Muscle of back (tissue), 13 donors: ENCODE measurements at places on chromosomes 2 and 18. TPM values are rescaled to one million over a fixed set of nuclear protein-coding genes. Genes with fewer than 3 reads are reported as not detected.

- no peak for DNase-seq
Measured at GRCh38 chr2:130972410-130972809, 120.8 kb downstream of the FAM168B start.

- peak; percentile 19 for DNase-seq
Measured at GRCh38 chr2:185245806-185246205, 492.8 kb upstream of the FSIP2 start.

- no peak for DNase-seq
Measured at GRCh38 chr2:146844226-146844990, 1000.4 kb upstream of the ACVR2A start.

- DNase-seq: no peak
Measured at GRCh38 chr2:43161650-43162510, 64.5 kb downstream of the ZFP36L2 start.

- peak; percentile 99 for DNase-seq
Measured at GRCh38 chr2:215435870-215436704, at the start of gene FN1. FN1 (minus strand) TSS chr2:215436068; CDS start chr2:215435802, 266 bp downstream.

Gene CD226
- polyA plus RNA-seq: 0.37 TPM

DNA sequence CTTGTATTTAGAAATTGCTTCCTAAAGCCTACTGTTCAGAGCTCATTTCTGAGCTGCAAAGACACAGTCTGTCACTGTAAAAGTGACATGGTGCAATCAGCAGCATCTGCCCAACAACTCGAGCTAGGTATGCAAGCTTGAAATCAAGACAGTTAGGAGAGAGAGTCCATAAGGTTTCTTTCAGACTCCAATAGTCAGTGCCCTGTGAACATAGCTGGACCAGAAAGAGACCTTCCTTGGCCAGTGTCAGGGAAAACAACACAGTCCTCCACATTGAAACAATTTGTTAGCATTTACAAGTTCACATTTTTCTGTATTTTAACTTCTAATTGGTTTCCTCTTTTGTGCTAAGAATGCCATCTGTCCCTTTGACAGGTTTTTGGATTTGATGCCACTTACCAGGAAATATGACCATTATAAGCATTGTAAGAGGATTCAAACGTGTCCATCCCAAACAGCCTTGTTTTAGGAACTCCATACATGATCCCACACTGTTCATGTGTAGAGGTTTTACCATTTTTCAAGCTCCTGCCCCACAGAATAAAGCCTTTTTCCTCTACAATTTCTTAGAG is 8.9 kb upstream of the MYCN start:
- no peak for DNase-seq

DNA sequence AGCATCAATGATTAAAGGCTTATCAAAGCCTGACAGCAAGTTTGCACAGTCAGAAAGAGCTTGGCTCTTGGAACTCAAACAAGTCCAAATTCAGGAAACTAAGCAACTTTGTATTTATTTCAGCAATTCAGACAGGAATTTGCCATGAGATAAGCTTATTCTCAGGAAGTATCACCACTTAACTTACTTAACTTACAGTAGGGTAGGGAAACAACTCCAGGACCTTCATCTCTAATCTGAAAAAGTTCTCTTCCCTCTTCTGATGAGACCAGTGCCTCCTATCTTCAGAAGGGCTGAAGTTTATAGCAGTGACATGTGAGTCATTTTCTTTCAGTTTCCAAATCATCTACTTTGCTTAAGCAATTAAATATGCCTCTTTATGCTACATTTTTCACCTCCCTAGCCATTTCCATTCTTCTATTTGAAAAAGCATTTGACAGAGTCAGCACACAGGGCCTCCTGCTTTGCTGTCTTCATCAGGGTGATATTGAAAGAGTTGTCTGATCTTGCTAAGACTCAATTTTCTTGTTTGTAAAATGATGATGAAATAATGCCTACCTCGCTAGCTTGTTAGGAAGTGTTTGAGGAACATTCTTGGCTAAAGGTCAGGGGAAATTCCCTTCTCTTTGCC is 389.5 kb downstream of the RND3 start:
- DNase-seq: no peak

- no peak for DNase-seq
Measured at GRCh38 chr2:27838502-27838901, 51.7 kb downstream of the RBKS start.

- DNase-seq: no peak
Measured at GRCh38 chr2:190506666-190507065, 27.9 kb downstream of the NEMP2 start.

DNA sequence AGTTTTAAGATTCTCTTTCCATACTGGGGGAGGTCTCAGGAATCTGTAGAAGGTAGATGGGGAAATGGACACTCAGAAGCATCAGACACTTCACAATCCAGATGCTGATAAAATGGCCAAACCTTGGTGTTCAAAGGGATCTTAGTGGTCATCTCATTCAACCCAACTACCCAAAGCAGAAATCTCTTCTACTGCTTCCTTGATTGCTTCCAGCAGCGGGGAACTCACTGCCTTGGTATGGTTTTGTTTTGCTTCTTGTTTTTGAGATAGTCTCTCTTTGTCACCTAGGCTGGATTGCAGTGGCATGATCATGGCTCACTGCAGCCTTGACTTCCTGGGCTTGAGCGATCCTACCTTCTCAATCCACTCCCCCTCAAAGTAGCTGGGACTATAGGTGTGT is 39.3 kb upstream of the PTMA start:
- DNase-seq: no peak

DNA sequence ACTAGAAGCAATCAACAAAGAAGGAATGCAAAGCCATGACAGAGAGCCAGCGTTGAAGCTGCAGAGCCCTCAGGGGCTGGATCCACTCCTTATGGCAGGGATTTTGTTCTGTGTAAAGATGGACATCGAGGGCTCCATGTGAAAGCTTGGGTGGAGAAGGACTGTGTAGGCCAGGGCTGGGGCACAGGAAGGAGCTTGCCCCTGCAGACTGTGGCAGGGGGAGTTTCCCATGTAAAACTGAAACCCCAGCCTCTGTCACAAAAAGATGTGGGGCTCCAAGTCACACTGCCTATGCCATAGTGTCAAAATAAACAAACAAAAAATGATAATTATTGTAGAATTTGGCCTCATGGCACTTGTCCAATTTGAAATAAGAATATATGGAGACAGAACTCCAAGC is 408.7 kb upstream of the HS6ST1 start:
- DNase-seq: no peak

Gene GALNT14
- 3.1 TPM for polyA plus RNA-seq

- DNase-seq: peak; percentile 10
Measured at GRCh38 chr2:49162151-49162550, 7.8 kb upstream of the FSHR start.

Gene SCYGR4
- not detected for polyA plus RNA-seq

DNA sequence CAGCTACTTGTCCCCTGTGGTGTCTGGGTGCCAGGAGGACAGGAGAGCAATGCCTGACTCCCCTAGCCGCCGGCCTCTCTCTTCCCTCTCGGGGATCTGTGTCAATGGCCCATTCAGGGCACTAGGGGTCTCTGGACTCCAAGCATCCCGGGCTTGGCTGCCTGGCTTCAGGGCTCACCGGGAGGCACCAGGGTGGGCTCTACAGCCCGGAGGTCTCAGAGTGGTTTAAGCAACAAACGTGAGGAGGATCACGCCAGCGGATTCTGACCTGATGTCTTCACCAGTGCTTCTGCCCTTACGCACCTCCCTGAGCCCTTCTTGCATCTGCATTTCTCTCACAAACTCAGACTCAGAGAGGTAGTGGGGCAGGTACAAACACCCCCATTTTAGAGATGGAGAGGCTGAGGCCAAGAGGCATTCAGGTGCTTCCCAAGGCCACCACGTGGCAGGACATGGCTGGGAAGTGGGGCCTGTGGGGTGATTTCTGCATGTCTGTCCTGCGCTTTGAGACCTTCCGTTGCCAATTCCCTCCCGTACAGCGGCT is 243.0 kb downstream of the CELF4 start:
- peak; percentile 30 for DNase-seq

DNA sequence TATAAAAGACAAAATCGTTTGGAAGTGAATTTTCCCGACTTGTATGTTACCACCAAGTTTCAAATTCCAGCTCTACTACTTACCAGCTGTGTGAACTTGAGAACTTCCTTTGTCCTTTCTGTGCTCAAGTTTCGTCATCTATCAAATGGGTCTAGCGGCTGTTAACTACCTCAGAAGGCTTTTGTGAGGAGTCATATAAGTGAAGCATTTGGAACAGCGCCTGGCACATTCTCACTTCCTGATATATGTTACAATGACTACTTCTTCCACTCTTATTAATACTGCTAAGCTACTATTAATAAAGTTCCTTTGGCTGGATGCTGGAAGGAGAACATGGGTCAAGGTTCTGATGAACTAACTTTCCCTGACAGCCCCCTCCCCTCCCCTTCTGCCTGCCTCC is 104.5 kb downstream of the MEIS1 start:
- peak; percentile 47 for DNase-seq

DNA sequence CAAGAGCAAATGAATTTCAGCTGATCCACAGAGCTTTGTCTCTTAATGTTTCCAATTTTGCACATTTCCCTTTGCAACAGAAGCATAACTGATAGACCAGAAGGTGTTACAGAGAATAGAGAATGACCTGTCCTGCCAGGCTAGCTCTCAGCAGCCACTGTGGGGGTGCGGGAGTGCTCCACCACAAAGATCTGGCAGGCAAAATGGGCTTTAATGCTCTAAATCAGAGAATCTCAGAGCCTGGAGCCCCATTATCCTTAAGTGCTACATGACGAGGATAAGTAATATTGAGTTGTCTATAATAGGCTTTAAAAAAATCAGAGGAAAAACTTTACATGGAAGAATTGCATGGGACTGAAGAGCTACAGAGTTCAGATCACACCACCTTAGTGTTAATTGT is 245.7 kb downstream of the PDE11A start:
- no peak for DNase-seq

DNA sequence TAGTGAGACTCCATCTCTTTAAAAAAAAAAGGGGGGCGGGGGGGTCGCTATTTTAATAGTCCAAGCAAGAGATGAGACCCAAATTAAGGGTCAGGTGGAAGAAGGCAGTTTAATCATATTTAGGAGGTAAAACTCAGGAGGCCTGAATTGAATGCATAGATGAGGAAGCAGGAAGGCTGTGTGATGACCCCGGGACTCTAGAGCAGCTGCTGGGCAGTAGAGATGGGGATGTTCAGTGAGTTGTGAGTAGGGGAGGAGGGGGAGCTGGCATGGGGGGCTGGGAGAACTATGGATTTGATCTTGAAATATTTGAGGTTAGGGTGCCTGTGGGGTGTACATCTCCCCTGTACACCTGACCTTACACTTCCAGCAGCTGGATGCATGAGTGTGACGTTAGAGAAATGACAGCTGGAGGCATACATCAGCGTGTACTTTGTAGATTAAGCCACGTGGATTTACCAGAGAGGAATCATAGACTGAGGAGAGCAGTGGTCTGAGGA is 41.0 kb downstream of the GALM start:
- DNase-seq: no peak

Gene SDC1
- polyA plus RNA-seq: 3.8 TPM

Gene REG1A
- polyA plus RNA-seq: not detected

GRCh38 chr2:186717320-186718007 is 23.6 kb downstream of the FAM171B start:
- no peak for DNase-seq

GRCh38 chr2:28185891-28186290 is 206.8 kb upstream of the FOSL2 start:
- DNase-seq: no peak

GRCh38 chr2:26504002-26504401 is 26.1 kb upstream of the OTOF start:
- DNase-seq: no peak

Gene DES
- 3,691 TPM for polyA plus RNA-seq

- DNase-seq: peak; percentile 80
Measured at GRCh38 chr2:170505631-170506275, 209.4 kb upstream of the SP5 start.

- DNase-seq: no peak
Measured at GRCh38 chr2:137287913-137288639, 522.7 kb downstream of the THSD7B start.

GRCh38 chr18:21184396-21184996 is 57.5 kb upstream of the GREB1L start:
- no peak for DNase-seq

Gene ST8SIA3
- polyA plus RNA-seq: 0.01 TPM

Gene PRKRA
- polyA plus RNA-seq: 54.2 TPM

DNA sequence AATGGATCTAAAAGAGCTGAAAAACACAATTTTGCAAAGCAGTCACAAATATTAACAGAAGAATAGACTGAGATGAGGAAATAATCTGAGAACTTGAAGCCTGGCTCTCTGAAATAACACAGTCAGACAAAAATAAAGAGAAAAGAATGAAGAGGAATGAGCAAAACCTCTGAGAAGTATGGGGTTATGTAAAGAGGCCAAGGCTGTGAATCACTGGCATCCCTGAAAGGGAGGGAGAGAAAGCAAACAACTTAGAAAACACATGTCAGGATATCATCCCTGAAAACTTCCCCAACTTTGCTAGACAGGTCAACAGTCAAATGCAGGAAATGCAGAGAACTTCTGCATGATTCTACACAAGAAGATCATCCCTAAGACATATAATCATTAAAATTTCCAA is 73.5 kb upstream of the LHCGR start:
- no peak for DNase-seq

Gene TBC1D8
- 19.2 TPM for polyA plus RNA-seq

Gene IL1R1
- 14.6 TPM for polyA plus RNA-seq

DNA sequence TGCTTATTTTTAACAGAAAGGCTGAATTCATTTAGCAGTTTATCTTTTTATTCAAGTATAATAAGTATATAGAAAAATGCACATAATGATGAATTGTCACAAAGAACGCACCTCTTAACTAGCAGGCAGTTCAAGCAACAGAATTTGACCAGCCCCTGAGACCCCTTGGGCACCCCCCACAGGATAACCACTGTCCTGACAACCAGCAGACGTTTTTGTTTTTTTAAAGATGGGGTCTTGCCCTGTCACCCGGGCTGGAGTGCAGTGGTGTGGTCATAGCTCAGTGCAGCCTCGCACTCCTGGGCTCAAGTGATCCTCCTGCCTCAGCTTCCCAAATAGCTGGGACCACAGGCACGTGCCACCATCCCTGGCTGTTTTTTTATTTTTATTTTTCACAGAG is 14.0 kb downstream of the PRELID3A start:
- no peak for DNase-seq

DNA sequence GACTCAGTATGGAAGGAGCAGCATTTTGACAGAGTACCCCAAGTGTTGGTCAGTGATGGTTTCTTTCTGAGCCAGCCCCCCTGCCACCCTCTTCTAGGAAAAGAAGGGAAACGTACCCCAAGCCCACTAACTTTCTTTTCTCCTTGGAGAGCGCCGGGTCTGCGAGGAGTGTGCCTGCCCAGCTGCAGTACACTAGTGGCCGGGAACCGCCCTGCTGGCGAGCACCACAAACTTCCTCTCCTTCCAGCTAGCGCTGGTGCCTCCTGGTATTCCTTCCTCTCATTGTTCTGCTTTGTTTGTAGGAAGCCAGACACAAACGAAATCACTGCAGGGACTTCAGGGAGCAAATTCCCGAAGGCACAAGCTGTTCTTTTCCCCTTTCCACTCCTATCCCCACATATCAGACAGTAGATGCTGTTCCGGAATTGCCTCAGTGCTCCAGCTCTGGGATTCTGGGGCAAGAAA is 1.8 kb downstream of the CCDC85A start:
- no peak for DNase-seq
